Inflammatory macrophage treated with lipopolysaccharide for 1 hour (primary cell): ENCODE measurements at places on chromosomes 6 and 20.

GRCh38 chr20:24980291-24981053 is 12.1 kb downstream of the APMAP start:
- peak; percentile 66 for DNase-seq

DNA sequence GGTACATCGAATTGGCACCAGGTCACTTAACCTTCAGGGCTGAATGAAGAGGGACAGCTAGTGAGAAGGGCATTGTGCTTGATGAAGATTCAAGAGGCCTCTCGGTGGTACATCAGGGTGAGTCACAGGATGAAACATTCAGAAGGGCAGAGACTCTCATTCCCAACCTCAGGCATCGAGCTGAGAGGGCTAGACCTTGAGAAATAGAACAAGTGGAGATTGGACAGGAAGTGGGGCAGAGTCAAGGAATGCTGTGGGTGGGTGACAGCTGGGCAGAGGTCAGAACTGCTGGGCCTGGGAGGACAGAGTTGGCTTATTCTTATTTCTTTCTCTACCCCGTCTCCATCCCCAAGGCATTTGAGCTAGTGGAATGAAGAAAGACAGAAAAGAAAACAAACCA is 126.0 kb downstream of the SCML4 start:
- DNase-seq, result no peak

DNA sequence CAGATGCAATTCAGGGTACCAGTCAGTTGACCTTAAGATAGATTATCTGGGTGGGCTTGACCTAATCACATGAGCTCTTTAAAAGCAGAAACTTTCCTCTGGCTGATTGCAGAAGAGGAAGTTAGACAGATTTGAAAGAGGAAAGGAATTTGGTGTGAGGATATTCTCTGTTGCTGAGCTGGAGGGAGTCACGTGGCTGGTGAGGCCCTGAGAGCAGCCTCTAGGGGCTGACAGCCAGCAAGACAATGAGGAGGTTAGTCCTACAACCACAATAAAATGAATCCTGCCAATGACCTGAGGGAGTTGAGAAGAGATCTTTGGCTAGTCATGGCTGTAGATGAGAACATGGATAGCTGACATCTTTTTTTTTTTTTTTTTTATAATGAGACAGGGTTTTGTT is 87.0 kb upstream of the B3GAT2 start:
- peak; percentile 30 for DNase-seq

DNA sequence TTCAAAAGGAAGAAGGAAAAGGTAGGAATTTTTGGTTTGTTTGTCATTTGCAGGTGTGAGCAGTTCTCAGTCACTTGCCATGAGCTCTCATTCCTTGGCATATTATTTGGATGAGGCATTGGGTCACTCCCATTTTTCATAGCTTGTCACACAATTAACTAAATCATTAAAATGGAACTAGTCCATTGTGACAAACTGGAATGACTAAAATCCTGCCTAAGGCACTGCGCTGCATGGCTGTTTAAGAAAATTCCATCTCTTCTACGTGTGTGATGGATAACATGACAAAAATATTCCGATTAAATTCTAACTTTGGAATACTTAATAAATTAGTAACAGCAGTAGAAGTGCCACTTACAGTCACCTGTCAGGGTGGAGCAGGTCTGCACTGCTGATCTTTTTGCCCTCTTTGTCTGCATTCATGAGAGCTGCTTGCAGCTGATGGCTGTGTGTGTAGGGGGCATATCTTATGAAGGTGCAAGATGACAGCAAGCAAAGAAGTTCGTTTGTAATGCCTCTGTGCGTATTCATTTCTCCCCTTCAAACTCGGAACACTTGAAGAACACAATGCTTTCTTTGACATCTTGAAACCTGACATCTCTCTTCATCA is 1292.6 kb upstream of the MAP3K7 start:
- DNase-seq, result no peak

DNA sequence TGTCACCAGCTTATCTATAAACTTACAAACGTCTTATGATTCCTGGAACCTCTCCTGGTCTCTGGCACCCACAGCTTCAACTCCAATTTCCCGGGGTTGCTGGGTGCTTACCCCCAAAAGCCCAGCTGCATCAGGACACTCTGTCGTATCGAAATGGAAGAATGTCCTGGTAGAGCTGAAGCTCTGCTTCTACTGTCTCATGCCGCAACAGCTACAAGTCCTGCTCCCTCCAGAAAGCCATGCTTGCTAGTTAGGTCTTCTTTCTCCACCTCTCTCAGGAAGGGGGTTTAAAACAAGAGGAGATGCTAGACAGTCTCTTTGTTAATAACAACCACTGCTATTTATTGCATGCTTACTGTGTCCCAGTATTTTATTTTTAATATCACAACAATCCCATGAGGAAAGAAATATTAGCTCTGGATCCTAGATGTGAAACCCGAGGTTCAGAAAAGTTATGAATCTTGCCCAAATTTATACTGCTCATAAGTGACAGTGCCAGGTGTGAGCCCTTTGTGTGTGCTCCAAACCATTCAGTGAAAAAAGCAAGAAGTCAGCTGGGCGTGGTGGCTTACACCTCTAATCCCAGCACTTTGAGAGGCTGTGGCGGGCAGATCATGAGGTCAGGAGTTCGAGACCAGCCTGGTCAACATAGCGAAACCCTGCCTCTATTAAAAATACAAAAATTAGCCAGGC is 82.3 kb upstream of the GCM1 start:
- no peak for DNase-seq

GRCh38 chr6:14822679-14823078 is 423.2 kb upstream of the JARID2 start:
- no peak for DNase-seq

GRCh38 chr20:61185841-61186601 is 66.0 kb upstream of the CDH4 start:
- DNase-seq, result no peak

- no peak for DNase-seq
Observed at GRCh38 chr6:159217595-159218275, 48.5 kb downstream of the FNDC1 start.

DNA sequence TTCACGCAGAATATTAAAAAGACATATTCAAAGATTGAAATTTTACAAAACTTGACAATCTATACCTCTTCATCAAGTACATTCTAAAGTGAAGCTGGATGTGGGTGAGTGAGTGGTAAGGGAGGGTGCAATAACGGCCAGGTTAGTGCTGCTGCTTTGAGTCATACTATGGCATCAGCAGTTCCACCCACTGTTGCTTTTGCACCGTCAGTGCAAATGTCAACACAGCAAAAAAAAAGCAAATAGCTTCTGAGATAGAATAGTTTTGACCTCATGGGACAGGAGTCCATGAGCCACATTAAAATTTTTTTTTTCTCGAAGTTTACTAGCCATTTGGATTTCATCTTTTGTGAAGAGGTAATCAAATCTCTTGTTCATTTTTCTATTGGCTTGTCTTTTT is 31.8 kb downstream of the PSMF1 start:
- DNase-seq, result peak; percentile 12

- no peak for DNase-seq
Observed at GRCh38 chr6:124961464-124961776, 817 bp upstream of the RNF217 start.

- peak; percentile 14 for DNase-seq
Observed at GRCh38 chr6:131949909-131950766, 1.0 kb downstream of the CCN2 start.

GRCh38 chr6:33171880-33172687 is 20.2 kb downstream of the COL11A2 start:
- no peak for DNase-seq

- peak; percentile 88 for DNase-seq
Observed at GRCh38 chr6:89350281-89350966, 2.1 kb downstream of the UBE2J1 start.

DNA sequence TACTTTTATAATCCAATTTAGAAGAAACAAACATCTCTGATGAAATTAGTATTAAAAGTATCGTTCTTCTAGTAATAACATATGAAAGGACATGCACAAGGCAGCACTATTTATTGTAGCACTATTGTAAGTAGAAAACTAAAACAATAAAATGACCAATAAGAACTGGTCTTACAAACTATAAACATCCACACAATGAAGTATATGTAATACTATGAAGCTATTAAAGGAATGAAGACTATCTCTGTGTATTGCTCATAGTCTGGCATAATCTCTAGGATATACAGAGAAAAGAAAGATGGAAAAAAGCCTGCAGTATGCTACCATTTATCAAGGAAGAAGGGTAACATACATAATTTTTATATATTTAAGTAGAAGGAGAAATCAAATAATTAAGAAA is 16.7 kb downstream of the LCA5 start:
- DNase-seq, result no peak

GRCh38 chr6:170010665-170011203 is 259.3 kb downstream of the ERMARD start:
- no peak for DNase-seq

GRCh38 chr20:13341737-13342393 is 120.8 kb downstream of the ISM1 start:
- no peak for DNase-seq

DNA sequence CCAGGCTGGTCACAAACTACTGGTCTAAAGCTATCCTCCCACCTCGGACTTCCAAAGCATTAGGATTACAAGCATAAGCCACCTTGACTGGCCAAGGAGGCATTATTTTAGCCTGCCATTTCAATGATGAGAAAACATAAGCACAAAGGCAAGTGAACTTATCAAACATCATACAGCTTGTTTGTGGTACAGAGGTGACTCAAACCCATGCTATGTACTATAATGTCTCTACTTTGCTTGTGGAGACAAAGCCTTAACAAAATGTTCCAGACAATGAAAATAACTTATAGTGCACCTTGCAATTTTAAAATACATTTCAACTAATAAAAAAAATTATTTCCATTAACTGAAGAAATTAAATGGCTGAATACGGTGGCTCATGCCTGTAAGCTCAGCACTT is 26.2 kb downstream of the HDAC2 start:
- DNase-seq, result no peak

GRCh38 chr20:40967700-40968099 is 60.9 kb upstream of the TOP1 start:
- no peak for DNase-seq

DNA sequence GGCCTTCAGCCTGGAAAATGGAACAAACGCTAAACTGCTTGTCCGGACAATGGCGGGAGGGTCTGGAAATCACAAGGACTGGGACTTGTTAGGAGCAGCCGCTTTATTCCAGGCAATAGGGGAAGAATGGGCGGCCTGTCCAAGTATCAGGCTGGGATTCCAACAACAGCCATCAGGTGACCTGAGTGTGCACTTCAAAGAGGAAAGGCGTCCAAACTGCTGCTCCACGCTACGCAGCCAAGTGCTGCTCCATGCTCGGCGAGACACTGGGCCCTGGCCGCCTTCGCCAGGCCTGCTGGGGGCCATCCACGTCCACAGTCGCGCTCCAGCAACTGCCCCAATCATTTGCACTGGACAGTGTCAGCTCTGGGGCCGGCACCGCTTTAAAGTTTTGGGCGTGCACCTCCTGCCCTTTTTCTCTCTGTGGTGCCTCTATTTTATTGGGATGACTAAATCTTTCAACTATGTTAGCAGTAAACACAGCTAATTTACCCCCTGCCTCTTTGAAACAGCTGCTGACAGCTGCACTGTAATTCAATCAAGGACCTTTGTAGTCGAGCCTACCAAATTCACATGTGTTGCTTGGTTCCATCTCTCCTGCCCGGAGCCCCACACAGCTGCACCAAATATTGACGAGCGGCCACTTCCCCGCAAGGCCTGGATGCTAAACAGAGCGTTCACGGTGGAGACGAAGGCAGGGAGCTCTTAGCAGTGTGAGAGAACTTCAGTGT is 98.3 kb downstream of the BMP7 start:
- no peak for DNase-seq

DNA sequence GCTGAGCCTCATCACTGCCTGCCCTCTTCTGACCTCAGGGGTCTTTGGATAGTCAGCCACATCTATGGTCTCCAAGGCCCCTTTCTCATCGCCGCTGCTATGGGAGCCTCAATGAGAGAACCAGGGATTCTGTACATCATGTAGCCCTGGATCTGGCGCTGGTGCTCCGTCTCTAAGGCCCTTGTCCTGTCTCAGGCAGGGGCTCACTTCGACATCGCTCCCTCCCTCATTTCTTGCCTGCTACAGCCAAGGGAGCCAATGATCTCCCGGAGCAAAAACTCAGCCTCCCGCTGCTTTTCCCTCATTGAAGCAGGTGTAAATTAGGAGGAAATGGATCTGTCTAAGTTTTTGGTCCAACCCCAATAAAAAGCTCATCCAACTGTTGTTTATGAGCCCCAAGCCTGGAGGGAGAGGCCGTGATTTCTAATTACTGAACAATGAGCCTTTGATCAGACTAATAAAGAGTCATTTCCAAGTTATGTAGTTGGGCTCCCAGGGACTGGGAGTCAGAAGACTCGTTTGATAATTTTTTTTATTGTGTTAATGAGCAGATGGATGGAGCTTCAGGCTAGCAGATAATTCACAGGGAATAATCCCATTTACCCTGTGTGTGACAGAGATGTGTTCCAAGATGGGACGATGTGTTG is 30.9 kb downstream of the LBP start:
- no peak for DNase-seq

DNA sequence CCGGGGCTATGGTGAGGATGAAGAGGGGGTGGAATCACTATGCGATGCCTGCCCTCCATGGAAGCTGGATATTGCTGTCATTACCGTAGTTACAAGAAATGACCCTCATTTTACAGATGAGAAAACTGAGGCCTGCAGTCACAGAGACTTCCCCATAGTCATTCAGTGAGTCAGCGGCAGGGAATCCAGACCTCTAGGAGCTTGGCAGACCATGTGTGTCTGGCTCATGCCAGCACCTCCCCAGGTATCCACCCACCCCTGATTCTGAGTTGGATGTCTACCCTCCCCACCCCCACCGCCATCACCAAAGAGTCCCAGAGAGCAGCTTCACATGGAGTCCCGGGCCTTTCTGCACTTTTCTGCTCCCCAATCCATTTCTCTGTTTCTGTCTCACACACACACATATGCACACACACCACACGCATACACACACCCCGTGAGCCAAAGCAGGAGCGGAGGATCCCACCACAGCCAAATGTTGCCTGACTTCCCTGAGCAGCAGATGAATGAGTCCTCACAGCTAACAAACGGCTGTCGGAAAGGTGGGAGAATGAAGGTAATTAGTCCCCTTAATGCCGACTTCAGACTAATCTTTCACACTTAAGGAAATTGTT is 24.8 kb downstream of the CDH22 start:
- no peak for DNase-seq

GRCh38 chr6:4593951-4594350 is 182.3 kb upstream of the CDYL start:
- DNase-seq, result peak; percentile 94
